ENCODE measurements at places on chromosomes 7 and 10.
A peak's percentile ranks its signal among the peaks of the same experiment; 100 is the strongest.

GRCh38 chr7:24328050-24328449 lies 44.1 kb downstream of the NPY start:
- DNase-seq = no peak

DNA sequence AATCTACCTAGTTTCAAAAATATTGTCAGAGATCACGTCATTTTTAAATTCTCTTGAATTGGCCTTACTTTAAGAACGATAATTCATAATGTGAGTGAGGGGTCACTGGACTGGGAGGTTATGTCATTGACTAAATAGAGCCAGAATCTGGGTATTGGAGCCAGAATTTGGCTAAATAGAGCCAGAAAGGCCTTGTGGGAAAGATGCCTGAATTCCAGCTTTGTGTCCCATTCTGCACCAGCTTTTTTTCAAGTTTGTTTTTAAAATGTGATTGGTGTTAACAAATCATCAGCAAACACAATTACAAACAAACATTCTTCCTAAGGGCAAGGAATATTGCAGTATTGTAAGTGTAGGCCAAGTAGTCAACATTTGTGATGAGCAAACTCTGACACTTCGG lies 233.2 kb upstream of the PRKCQ start:
- no peak for DNase-seq

GRCh38 chr10:3516234-3516922 lies 268.6 kb downstream of the KLF6 start:
- DNase-seq = no peak

- DNase-seq = no peak
These were observed 22.6 kb downstream of the WDR11 start for GRCh38 chr10:120873741-120874140.

GRCh38 chr7:24967696-24968095 lies 12.3 kb downstream of the OSBPL3 start:
- DNase-seq = no peak

DNA sequence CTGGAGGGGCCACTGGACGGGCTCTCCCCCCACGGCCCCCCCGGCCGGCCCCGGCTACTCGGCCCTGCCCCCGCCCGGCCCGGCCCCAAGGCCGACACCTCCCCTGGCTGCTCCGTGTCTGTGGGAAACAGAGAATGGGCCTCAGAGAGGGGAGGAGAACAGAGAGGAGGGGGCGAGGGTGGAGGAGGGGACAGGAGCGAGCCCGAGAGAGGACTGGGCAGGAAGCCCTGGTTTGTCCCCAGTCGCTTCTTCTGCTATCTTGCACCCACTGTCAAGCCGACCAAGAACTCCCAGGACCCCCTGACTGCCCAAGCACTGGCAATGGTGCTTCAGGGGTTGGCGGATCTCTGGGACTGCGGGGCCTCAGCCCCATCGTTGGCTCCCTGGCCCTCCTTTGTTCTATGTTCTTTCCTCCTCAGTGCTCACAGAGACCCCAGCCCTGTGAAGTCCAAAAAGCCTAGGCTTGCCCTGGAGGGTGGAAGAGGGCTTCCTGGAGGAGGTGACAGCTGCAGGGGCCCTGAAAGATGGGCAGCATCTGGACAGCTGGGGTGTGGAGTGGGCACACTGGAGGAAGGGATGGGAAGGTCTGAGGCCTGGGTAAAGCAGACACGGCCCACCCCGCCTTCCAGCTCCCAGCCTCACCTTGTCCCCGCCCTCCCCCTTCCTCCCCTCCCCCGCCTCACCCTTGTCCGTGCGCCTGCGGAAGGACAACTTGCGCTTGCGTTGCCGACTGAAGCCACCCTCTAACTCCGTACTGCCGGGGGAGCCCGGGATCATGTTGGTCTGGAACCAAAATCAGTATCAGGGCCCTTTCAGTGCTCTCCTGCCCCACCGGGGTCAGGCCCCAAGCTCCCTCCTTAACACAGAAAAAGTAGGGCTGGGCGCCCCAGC lies 30.1 kb downstream of the KCNH2 start:
- DNase-seq = no peak

- no peak for DNase-seq
These were observed 472.1 kb downstream of the SEMA3D start for GRCh38 chr7:84714765-84715164.

GRCh38 chr10:4181081-4181480 lies 396.1 kb upstream of the KLF6 start:
- DNase-seq = no peak

DNA sequence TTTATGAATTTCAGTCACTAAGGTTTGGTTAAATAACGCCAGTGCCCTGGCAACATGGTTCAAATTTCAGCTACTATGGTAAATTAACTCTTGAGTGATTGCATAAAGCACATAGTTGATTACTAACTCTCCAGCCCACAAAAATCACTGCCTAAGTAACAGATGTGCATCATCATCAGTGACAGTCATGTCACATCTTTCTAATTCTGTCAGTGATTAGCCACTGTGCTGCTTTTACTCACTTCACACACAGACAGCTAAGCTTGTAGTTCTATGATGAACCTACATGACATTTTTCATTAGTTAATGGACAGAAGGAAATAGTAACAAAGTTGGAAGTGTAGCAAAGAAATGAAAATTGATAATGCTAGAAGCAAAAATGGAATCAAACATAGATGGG lies 108.9 kb downstream of the DNAH11 start:
- DNase-seq = no peak

- no peak for DNase-seq
These were observed 115.3 kb downstream of the PLPP4 start for GRCh38 chr10:120572307-120572706.

DNA sequence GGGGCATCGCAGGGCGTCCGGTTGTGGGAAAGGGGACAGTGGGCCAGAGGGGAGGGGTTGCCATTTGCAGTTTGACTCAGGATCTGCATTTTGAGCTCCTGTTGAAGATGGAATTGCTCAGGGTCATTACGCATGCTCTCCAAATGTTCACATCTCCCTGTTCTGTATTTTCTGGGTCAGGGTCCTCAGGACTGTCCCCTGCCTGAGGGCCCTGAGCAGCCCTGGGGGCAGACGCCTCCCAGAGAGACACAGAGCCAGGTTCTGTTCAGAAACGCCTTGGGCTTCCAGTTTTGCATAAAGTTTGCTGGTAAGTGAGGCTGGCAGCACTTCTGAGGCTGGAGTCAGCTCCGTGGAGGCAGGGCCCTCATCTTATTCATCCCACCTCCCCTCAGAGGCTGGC lies 34.1 kb upstream of the NUB1 start:
- no peak for DNase-seq

GRCh38 chr10:62244785-62245467 lies 23.7 kb downstream of the RTKN2 start:
- peak; percentile 84 for DNase-seq

GRCh38 chr10:12349629-12350166 lies 351 bp downstream of the CAMK1D start:
- no peak for DNase-seq

DNA sequence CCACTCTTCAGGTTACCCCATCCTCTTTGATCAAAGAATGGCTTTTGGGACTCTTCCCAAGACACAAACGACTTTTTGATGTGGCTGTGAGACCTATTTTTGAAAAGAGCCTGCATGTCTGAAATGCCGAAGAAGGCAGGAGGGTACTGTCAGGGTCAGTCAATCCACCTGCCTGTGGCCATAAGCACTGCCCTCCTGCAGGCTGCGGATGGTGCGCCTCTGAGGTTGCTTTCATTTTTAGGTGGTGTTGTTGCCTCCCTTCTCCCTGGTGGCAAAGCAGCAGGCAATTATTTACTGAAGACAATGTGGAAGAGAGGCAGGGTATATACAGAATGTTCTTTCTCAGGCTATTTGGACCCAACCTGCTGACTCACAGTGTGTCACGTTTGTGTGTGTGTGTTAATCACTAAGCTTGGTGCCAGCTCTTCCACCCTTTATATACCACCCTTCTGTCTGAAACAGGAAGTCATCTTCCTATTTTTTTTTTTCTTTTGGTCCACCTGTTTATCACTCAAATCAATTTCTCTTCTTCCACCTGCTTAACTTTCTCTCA lies 1421.2 kb upstream of the CELF2 start:
- no peak for DNase-seq

DNA sequence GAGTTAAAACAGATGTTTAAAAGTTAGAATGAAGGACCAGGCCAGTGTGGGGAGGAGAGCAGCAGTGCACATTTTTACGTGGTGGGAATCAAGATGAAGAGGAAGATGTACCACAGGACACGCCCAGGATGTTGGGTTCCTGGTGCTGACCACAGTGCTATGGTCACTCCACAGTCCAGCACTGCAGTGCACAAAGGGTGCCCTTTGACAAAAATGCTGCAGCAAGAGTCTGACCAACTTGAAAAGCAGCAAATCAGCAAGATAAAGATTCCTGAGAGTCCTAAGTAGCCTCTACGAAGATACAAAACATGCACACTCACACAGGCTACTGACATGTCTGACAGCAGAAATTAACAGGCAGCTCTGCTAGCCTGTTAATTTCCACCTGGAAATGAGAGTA lies 107.1 kb downstream of the PIP4K2A start:
- no peak for DNase-seq

GRCh38 chr7:30184791-30185487 lies 50.2 kb downstream of the MTURN start:
- no peak for DNase-seq

DNA sequence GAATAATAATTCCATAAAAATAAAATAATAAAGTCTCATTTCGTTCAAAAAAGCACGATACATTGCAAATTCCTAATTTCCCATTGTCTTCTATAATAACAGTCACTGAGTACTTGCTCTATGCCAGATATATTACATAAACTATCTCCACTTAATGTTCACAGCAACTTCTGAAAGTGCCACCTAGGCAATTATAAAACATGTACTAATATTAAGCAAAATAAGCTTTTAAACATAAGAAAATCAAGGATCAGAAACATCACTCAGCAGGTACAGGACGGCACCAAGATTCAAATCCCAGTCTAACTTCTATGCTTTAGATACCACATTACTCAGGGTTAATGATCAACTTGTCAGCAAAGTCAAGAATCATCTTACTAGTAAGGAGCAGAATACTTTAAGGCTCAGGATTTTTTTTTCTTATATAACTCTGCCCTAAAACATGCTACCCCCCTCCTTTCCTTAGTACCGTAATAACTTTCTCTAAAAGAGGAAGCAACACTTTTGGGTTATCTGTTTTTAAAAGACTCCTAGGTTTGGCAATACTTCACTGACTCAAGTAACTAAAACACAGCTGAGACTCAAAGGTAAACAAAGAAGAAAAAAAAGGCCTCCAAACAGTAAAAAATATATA lies 51.3 kb downstream of the USP6NL start:
- peak; percentile 95 for DNase-seq

GRCh38 chr10:109358325-109358724 lies 565.0 kb downstream of the XPNPEP1 start:
- no peak for DNase-seq

- DNase-seq = peak; percentile 20
These were observed 127.1 kb upstream of the MTPN start for GRCh38 chr7:136104269-136104603.

DNA sequence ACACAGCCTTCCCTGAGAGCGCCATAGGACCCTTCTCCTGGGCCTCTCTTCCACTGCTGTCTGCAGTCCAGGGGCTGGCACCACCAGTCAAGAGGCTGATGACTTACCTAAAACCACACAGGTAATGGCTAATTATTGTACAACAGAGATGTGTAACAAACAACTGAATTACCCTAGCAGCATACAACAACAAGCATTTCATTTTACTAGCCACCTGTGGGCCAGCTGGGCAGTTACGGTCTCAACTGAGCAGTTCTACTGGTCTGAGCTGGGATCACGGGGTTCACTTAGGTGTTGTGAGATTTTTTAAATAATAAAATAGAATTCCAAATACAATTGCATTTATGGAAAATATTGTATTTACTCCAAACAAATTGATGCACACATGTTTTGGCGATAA lies 431.9 kb downstream of the TNS3 start:
- DNase-seq = no peak

DNA sequence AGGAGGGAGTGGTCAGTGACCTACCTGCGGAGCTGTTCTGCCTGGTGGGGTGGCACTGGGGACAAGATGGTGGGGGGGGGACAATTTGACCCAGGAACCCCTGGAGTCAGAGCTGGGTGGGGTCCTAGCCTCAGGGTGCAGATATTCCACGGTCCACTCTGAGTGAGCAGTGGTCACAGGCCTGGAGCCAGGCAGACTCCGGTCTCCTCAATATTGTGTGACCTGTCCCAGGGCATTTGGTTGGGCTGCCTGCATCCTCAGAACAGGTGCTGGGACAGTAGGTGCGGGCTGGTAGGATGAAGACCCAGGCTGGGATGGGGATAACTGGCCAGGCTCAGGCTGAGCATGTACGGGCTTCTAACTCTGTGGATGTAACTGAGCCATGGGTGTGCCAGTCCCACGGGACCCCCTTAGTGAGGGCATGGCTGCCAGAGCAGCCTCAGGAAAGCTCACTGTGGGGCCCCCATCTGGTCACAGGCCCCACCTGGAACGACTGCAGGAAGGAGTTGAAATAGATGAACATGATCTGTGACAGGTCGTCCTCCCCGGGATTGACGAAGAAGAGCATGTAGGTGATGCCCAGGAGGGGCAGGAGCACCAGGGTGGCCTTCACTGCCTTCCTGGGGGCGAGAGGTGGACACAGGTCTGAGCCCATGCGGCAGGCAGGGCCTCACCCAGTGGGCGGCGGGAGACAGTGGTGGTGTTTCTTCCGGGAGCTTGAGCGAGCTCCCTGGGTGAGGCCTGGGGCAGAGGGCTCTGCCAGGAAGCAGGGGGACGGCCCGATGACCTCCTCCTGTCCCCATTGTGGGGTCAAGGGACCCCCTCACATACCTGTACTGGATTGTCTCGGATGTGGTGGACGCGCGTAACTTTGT lies 26.9 kb downstream of the CRHR2 start:
- no peak for DNase-seq

Data from Kasumi-1 (cell line).